ENCODE measurements at places on chromosomes 2 and 18. TPM values are rescaled to one million over a fixed set of nuclear protein-coding genes. Genes with fewer than 3 reads are reported as not detected.

DAPL1 gene
- total RNA-seq, result not detected

DNA sequence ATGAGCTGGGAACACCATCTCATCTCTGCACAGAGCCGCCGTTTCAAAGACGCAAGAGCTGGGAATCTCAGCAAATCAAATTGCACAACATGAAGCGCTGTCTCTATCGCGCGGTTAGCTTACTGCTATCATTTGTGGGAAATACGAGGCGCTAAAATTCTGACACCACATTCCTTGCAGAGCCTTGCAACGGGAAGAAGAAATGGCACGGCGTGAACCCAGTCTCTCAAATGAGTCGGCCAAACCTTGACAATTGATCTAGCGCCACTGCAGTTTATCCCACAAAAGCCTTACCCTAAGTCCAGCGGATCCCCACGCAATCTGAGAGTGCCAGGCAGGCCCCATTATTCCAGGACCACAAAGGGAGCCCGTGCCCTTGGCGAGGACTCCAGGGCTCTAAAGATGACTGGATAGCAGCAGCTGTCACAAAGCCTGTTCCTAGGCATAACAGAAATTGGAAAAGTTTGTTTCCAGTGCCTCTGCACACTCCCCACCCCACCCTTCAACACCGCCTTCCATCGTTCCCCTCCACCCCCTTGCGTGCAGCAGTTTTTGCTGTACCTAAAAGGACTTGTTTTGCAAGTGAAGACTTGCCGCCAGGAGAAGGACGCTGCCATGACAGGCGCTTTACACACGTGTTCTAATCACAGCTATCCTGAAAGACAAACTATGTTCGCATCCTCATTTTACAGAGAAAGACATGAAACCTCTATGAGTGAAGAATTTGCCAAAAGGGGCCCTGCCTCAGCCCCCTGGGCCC lies 252.4 kb downstream of the EIPR1 start:
- no peak overlapping the region for H3K27ac ChIP-seq
- no peaks in the 10 kb centered on the region for H3K36me3 ChIP-seq

DNA sequence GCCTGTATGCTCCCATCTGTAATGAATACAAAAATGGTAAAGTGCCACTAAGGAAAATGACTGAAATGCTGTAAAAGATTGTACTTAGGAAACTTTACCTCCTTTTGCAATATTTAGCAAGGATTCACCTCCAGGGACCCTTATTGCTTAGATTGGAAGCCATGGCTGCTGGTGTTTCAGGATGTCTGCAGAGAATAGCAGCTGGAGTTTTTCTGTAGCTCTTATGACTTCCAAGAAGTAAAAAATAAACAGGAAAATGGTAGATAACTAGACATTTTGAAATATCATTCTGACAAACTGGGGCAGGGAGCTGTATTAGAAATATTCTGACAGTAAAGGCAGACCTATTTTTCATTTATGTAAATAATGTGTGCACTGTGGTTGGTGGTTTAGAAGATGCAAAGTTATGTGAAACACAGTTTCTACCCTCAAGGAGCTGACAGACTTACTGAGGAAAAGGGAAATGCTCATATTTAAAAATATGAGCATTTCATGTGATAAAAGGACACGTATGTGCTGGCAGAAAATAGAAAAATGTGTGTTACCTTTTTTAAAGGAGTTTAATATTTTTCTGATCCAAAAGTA lies 224.9 kb upstream of the BOD1L2 start:
- H3K27ac ChIP-seq, result no peak overlapping the region
- no peaks in the 10 kb centered on the region for H3K36me3 ChIP-seq
- no peak overlapping the region for H3K4me3 ChIP-seq
- no peak for DNase-seq

GRCh38 chr2:148603562-148603920 lies 41.0 kb upstream of the EPC2 start:
- no peak overlapping the region for H3K27ac ChIP-seq
- DNase-seq, result no peak
- H3K27me3 ChIP-seq, result no peaks in the 10 kb centered on the region
- H3K36me3 ChIP-seq, result no peaks in the 10 kb centered on the region

KYNU gene
- total RNA-seq, result 6.8 TPM
